ENCODE measurements at places on chromosomes 7 and 10. TPM values are rescaled to one million over a fixed set of nuclear protein-coding genes. Genes with fewer than 3 reads are reported as not detected.
A peak's percentile ranks its signal among the peaks of the same experiment; 100 is the strongest.

- no peak for DNase-seq
Observed at GRCh38 chr7:146722986-146723385, 606.4 kb downstream of the CNTNAP2 start.

PIP gene
- 2.5 TPM for total RNA-seq

DNA sequence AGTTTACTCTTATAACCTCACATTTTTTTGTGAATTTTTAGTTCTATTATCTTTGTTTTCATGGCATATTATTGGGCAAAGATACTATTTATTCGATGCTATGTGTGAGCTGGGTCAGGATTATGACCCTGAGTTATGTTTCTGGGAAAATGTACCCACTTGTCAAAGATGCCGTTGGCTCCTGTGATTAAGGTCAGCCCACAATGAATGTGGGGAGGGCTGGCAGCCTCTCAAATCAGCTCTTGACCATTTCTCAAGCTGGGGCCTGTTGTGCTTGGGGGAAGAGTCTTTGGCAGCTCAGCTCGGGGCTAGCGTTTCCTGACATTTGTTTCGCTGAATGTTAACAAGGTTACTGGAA lies 97.5 kb downstream of the TCF7L2 start:
- no peak for DNase-seq

DNA sequence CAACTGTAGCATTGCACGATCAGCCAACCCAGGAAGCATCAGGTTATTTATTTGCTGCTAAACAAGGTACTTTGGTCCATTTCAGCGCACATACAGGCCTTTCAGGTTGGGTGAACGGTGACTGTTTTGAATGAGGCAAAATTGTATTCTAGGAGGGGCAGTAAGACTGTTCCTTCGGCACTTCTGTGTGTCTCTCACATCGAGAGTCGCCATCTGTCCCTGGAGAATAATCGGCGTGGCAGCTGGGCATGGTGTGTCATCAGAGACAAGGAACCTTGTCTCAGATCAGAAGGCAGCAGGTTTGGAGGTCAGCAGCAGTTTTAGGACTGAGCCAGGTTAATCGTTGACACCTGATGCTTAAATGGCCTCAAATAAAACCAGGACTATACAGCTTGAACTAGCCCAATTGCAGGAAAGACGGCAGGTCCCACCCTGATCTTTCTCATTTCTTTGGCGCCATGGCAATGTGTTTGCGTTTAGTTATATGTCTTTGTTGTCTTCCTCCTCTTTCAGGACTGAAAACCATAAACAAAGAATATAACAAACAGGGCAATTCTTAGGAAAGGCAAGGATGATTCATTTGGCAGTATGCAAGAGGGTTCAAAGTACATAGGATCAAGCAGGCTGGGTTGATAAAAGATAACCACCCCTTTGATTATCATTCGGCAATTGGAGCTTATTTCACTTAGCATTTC lies 92.0 kb upstream of the PRR15 start:
- DNase-seq: no peak

SLC18A2 gene
- total RNA-seq: 11.5 TPM

GRID1 gene
- 7.1 TPM for total RNA-seq

GRCh38 chr7:102305414-102306268 lies 19.0 kb downstream of the SH2B2 start:
- no peak for DNase-seq

- DNase-seq: peak; percentile 92
Observed at GRCh38 chr10:11875494-11876281, 52.5 kb downstream of the PROSER2 start.

GRCh38 chr7:35556515-35557471 lies 138.1 kb downstream of the HERPUD2 start:
- DNase-seq: peak; percentile 58

Measured in vagina (tissue), 2 donors.